ENCODE measurements at places on chromosomes 7 and 10.

DNA sequence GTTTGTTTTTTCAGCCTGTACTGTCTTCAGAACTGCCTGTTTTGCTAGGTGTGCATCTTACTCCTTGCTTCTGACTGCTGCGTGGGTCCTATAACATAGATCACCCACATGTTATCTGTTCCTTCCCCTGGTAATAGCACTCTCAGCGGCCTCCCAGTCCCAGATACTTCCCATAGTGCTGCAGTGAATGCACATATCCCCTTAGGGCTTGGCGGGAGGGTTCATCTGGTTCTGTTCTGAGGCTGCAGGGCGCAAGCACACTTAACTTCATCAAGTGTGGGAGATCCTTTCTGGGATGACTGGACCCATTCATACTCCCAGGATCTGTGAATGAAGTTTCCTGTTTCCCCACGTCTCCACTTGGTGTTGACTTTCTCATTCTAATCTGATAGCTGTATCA is 90.7 kb downstream of the CELF2 start:
- DNase-seq = no peak

- no peak for DNase-seq
Measured at GRCh38 chr10:100510533-100511308, 8.9 kb downstream of the SEC31B start.

- DNase-seq = no peak
Measured at GRCh38 chr7:80601999-80602398, 36.4 kb upstream of the CD36 start.

DNA sequence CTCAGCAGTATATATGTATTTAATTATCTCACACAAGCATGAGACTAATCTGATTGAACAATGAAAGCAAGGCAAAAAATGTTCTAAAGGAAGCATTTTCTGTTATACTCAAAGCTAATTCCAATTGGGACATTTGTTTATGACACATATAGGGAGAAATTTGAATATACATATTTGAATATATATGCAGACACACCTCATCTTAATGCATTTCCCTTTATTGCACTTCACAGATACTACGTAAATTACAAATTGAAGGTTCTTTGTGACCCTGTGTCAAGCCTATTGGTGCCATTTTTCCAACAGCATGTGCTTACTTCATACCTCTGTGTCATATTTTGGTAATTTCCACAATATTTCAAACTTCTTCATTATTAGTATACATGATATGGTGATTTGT is 132.1 kb upstream of the STEAP1 start:
- DNase-seq = no peak

DNA sequence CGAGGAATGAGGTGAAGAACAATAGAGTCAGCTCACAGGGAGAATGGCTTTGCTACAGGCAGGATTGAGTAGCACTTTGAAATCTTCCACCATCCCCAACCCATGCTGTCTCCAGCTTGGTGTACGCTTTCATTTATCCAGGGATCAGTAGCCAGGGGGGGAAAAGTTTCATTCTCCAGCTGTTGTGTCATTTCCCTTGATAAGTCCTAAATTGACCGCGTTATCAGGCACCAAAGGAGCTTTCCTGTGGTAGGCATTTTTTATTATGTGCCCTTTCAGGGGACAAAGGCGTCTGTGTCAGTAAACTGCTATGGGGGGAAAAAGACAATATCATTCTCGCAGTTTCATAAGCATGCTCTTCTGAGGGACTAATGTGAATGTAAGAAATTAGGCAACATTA is 106.6 kb upstream of the YAE1 start:
- DNase-seq = no peak
